Cardiac ventricle fibroblast (primary cell): ENCODE measurements at places on chromosomes 2 and 18. TPM values are rescaled to one million over a fixed set of nuclear protein-coding genes. Genes with fewer than 3 reads are reported as not detected.

ALPI gene
- total RNA-seq, result not detected in 2 replicates

ITGB1BP1 gene
- total RNA-seq, result 31.9 and 43.3 TPM in 2 replicates

RSAD2 gene
- 1.00 and 1.1 TPM in 2 replicates for total RNA-seq

MRPS9 gene
- 10.4 and 14.5 TPM in 2 replicates for total RNA-seq

RIT2 gene
- not detected in 2 replicates for total RNA-seq

DIPK1C gene
- total RNA-seq, result not detected in 2 replicates

NGEF gene
- total RNA-seq, result 0.75 TPM in 1 of 2 replicates, not detected in the other

LYG2 gene
- total RNA-seq, result not detected in 2 replicates

TTR gene
- not detected in 2 replicates for total RNA-seq

GALR1 gene
- total RNA-seq, result under 0.01 TPM in 1 of 2 replicates, not detected in the other

UGT1A9 gene
- total RNA-seq, result not detected in 2 replicates

ARHGAP15 gene
- not detected in 2 replicates for total RNA-seq

SULT1C2 gene
- not detected in 2 replicates for total RNA-seq

FAM110C gene
- total RNA-seq, result not detected in 2 replicates

RGPD5 gene
- total RNA-seq, result 4.4 and 11.5 TPM in 2 replicates

TMBIM1 gene
- 80.8 and 96.0 TPM in 2 replicates for total RNA-seq

CTAGE1 gene
- not detected in 2 replicates for total RNA-seq

TMEM178A gene
- 0.25 and 1.0 TPM in 2 replicates for total RNA-seq

KCNE4 gene
- total RNA-seq, result 8.2 and 9.8 TPM in 2 replicates

MAB21L4 gene
- total RNA-seq, result not detected in 2 replicates
